ENCODE measurements at places on chromosomes 12 and 14. TPM values are rescaled to one million over a fixed set of nuclear protein-coding genes. Genes with fewer than 3 reads are reported as not detected.

Gene PPFIBP1
- 292 TPM for total RNA-seq

Gene MUCL1
- not detected for total RNA-seq

Gene CCDC175
- total RNA-seq: not detected

Gene SLC8B1
- total RNA-seq: 12.3 TPM

Gene INSM2
- total RNA-seq: not detected

Gene RERGL
- 1.2 TPM for total RNA-seq

Gene FAIM2
- total RNA-seq: 10.6 TPM

Gene TULP3
- 4.6 TPM for total RNA-seq

Gene ZNF268
- total RNA-seq: 7.6 TPM

Gene PLXNC1
- 3.3 TPM for total RNA-seq

Gene LRTM2
- not detected for total RNA-seq

Gene TTLL5
- total RNA-seq: 15.1 TPM

Gene NAA30
- 27.8 TPM for total RNA-seq

Gene GALNT8
- 2.9 TPM for total RNA-seq

Gene RAB15
- total RNA-seq: 7.5 TPM
